ENCODE measurements at places on chromosomes 2 and 18.

GRCh38 chr2:21552981-21553380 lies 429.2 kb downstream of the TDRD15 start:
- no peak for DNase-seq

DNA sequence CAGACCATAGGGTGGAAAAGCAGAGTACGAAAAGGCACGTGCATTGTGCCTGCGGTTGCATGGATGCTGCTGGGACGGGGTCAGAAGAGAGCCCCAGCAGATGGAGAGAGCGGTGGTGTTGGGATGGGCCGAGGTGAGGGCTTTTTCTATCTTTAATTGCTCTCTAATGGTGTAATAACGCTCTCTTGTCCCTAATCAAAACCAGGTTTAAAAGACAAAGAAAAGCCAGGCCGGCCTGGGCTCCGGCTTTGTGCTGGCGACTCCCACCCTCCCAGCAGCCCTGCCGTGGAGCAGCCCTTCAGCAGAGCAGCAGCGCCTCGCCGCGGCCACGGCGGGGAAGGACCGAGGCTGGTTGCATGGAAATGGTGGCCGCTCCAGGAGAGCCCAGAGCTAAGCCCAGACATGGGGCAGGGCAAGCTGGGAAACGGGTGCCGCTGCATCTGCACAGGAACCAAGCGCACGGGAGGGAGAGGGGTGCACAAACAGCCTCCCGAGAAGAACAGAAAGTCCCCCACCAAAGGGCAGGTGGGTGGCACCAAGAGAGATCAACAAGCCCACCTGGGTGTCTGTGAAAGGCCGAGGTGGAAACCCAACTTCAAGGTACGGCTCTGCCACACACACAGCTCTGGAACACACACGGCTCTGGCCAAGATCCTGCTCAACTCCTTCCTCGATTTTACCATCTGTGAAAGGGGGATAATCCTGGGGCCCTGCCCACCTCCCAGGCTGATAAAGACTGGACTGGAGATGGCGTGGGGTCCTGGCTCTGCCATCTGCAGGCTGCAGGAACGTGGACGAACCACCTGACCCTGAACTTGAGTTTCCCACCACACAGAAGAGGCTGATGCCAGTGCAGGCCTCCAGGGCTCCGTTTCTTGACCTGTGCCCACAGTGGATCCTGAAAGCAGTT lies 15.0 kb downstream of the HS1BP3 start:
- DNase-seq, result no peak

- no peak for DNase-seq
Measured at GRCh38 chr18:13280070-13280795, 61.7 kb downstream of the LDLRAD4 start.

- DNase-seq, result no peak
Measured at GRCh38 chr18:10061566-10062140, 147.8 kb downstream of the VAPA start.

DNA sequence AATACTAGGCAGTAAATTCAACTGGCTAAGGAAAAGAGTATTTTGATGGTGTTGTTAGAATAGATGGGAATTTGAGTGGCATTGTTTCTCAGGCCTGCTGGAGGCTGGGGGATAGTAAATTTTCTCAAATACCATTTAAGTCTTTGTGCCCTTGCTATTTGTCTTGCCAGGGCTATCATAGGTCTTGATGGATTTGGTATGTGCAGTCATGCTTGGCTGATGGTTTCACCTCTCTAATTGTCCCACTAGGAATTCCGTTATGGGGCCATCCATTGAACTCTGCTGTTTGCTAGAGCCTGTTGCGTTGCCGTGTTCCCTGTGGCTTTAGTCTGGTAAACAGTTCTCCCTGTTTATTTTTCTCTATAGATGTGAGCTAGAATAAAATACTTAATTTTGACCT lies 438.1 kb upstream of the FAM98A start:
- DNase-seq, result no peak

DNA sequence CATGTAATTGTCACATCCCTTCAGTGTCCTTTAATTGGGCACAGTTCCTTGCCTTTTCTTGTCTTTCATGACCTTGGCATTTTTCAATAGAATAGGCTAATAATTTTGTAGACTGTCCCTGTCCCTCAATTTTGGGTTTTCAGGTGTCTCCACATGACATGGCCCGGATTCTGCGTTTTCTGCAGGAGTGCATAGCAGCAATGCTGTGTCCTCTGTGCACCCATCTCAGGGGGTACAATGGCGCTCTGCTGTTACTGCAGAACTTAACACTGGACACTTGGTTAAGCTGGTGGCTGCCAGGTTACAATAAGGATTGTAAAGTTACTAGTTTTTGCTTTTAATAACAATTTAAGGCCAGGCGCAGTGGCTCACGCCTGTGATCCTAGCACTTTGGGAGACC lies 51.3 kb downstream of the INPP5D start:
- no peak for DNase-seq

- no peak for DNase-seq
Measured at GRCh38 chr2:190303647-190304046, 16.0 kb downstream of the HIBCH start.

DNA sequence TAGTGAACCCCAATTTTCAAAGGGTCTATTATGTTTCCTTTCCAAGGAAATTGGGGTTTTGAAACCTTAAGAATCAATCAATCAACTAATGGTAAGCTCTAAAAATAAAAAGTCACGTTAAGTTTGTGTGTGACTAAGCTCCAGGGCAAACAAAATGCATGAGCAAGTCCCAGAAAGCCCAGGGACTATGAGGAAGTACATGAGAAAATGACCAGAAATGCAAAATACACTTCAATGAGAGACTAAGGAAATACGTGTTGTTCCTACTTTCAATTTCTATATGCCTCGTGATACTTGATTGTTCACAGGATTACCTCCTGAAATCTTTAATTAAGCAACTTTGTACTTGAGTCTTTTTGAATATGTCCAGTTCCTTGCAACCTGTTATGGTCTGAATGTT lies 684.4 kb upstream of the SYT4 start:
- no peak for DNase-seq

- DNase-seq, result no peak
Measured at GRCh38 chr2:161412346-161412745, 3.8 kb upstream of the TBR1 start.

- DNase-seq, result no peak
Measured at GRCh38 chr2:137173463-137173862, 408.1 kb downstream of the THSD7B start.

DNA sequence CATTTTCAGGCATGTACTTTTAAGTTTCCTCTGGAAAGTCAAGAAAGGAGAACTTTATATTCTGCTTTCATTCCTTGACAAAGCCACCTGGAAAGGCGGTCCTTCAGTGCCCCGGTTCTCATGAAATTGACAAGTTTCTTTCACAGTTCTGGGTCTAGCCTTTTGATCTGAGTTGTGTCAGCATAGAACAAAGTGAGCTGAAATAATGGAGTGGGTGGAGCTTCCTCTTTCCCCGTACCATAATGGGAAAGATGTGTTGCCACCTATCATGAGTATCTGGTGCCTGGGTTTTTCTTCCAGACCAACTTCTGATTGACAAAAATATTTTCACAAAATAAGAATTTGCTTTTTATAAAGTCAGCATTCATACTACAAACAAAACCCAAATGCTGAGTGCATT lies 49.3 kb downstream of the PTRHD1 start:
- DNase-seq, result no peak

DNA sequence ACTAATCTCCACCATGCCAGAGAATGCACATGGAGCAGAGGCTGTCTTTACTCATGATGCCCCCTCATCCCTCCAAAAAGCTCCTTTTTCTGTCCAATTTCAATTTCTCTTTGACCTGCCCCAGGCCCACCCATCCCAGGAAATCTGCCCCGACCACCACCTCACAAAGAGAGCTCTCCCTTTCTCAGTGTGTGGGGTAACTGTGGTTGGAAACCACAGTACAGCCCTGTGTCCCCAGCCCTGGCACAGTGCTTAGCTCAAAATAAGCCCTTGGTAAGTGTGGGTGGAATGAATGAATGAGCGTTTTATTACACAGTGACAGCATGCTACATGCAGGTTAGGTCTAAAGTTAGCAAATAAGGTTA lies 43.7 kb upstream of the CAB39 start:
- no peak for DNase-seq

DNA sequence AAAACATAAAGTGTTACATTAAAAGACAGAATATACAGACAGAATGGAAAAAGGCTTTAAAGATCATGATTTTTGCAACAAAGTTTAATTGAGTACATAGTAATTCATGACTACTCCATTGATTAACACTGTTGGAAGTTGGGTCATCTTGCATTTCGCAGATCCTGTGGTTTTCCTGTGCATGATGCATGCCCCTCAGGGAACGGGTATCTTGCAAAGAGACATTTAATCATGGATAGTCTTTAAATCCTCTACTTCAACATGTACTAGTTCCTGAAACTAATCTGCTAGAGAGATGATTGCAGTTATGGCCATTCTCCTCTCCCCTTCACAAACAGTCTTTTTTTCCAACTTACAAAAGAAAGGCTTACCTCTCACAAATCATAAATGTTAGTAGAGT lies 155.6 kb upstream of the DSEL start:
- no peak for DNase-seq

DNA sequence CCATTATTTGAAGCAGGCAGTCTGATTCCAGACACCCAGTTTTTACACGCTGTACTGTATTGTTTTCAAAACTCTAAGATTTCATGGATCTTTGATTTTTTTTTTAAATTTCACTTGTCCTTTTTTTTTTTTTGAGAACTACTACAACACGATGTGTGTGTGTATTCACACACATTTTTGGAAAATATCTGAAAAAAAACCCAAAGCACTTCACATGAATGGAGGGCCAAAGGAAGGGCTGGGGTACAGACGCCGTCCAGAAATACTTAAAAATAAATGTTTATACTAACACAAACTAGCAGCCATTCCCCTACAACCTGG lies 314 bp upstream of the SSB start:
- DNase-seq, result no peak

GRCh38 chr2:40625849-40626248 lies 174.0 kb upstream of the SLC8A1 start:
- DNase-seq, result no peak

DNA sequence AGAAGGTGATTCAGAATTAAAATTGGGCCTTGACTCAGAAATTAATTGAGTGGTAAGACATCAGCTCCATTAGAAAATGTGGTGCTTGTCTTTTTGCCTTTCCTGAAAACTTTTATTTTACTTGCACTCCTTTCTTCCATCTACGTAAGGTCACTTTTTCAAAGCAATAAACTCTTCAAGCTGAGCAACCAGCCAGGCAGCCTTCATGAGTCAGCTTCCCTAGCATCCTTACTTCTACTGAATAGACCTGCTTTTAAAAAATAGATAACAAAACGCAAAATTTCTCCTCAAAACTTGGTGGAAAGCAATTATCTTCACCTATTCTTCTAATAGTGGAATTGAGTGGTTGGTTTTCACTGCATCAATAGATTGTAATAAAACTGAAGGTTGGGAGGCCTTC lies 504.2 kb downstream of the ARHGAP15 start:
- no peak for DNase-seq

GRCh38 chr2:107602801-107603200 lies 223.9 kb upstream of the RGPD4 start:
- no peak for DNase-seq

- no peak for DNase-seq
Measured at GRCh38 chr18:8229787-8230186, 379.4 kb upstream of the RAB12 start.

DNA sequence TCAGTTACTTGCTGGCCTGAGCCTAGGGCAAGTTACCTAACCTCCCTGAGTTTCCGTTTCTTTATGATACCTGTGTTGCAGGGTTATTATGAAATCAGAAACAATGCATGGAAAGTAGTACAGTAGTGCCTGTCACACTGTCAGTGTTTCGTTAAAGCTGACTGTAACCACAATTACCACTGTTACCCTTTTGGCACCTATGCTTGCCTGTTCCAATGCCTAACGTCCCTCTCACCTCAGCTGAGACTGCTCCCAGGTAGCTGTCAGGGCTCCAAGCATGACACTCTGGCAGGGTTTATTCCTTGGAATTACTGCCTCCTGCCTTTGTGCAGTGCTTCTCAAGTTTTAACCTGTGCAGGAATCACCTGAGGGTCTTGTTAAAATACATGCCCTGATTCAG lies 135.2 kb upstream of the RBMS1 start:
- DNase-seq, result no peak

All from forelimb muscle (tissue), 1 donor.